ENCODE measurements at places on chromosomes 2 and 18. TPM values are rescaled to one million over a fixed set of nuclear protein-coding genes. Genes with fewer than 3 reads are reported as not detected.
A peak's percentile ranks its signal among the peaks of the same experiment; 100 is the strongest.

LPIN2 gene
- 7.6 TPM for total RNA-seq

SOX11 gene
- 576 TPM for total RNA-seq

CCDC68 gene
- total RNA-seq = not detected

GRCh38 chr2:26711457-26712161, 19.1 kb downstream of the KCNK3 start:
- no peak for DNase-seq

DNA sequence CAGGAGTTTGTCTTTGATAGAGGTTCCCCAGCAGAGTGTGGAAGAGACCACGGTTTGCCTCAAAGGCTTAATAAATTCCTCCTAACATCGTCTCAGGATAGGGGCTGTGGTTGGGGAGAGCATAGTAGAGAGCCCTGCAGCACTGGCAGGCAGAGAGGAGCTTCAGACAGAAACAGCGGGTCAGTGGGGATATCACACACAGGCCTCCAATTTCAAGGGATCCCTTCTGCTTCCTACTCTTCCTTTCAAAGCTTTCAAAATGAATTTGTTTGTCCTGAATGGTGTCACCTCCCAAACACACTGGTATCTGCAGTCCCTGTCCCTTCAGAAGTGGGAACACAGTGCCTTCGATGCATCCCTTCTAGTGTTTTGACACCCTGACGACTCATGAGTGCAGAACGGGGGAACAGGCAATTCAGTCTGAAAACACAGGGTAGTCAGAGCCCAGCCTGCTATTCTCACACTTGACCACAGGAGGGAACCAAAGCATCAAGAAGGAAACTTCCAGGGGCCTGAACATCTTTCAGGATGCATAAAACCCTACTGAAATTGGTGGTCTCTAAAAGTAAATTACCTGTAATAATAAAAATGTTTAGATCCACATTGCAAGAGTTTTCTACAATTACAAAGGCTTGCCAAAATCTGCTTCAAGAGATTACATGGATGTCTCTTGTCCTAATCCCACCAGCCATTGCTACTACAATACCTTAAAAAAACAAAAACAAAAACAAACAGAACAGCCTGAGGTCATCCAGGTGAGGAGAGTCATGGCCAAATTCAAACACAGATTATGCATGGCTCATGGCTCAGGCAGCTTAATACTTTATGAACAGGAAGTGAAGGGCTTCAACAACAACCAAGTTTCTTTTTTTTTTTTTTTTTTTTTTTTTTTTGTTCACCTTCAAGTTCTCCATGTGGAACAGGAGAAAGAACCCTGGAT, 49.8 kb downstream of the SLC14A2 start:
- peak; percentile 67 for DNase-seq

DNA sequence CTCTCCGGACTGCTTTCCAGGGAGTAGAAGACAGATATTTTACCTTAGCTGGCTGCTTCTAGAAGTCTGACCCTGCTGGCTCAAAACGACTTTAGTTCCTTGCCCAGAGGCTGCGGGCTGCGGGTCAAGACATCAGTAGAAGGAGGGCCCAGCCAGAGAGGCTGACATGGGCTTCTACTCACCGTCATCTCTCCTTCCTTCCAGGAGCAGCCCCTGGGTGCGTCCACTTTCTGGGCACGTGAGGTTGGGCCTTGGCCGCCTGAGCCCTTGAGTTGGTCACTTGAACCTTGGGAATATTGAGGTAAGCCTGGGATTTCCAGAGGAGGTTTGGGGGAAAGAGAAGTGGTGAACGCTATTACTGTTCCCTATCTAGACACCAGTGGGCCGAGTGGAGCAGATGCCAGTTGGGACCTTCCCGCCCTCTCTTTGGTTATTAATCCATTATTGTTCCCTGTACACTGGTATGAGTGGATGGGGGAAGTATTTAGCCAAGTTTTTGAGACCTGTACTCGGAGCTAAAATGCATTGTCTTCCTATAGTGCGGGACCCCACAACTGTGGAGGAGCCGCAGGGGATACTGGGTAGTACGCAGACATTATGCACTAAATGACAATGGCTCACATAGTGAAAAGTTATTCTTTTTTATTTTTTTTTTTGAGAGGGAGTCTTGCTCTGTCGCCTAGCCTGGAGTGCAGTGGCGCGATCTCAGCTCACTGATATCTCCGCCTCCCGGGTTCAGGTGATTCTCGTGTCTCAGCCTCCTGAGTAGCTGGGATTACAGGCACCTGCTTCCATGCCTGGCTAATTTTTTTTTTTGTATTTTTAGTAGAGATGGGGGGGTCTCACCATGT, 26.3 kb upstream of the CASP8 start:
- DNase-seq = no peak

DNA sequence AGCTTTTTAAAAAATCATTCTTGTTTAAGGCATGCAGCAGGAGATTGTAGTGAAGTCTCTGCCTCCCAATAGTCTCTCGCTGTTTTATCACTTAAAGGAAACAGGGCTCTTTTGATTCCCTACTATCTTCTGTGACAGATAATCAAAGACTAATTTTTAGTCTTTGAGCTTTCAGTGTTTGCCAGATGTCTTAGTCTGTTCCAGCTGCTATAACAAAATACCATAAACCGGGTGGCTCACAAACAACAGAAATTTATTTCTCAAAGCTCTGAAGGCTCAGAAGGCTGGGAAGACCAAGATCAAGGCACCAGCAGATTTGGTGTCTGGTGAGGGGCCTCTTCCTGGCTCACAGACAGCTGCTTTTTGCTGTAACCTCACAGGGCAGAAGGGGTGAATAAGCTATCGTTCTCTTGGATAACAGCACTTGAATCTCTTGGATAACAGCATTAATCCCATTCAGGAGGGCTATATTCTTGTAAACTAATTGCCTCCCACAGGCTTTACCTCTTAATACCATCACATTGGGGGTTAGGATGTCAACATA, 37.8 kb upstream of the STAT4 start:
- DNase-seq = no peak
